ENCODE measurements at places on chromosomes 3 and 15. TPM values are rescaled to one million over a fixed set of nuclear protein-coding genes. Genes with fewer than 3 reads are reported as not detected.
A peak's percentile ranks its signal among the peaks of the same experiment; 100 is the strongest.

GRCh38 chr3:136778865-136779264, 26.7 kb upstream of the STAG1 start:
- no peak for DNase-seq

- peak; percentile 67 for DNase-seq
Measured at GRCh38 chr3:150898046-150898754, 7.0 kb downstream of the MINDY4B start.

Gene KLHL40
- not detected for total RNA-seq

DNA sequence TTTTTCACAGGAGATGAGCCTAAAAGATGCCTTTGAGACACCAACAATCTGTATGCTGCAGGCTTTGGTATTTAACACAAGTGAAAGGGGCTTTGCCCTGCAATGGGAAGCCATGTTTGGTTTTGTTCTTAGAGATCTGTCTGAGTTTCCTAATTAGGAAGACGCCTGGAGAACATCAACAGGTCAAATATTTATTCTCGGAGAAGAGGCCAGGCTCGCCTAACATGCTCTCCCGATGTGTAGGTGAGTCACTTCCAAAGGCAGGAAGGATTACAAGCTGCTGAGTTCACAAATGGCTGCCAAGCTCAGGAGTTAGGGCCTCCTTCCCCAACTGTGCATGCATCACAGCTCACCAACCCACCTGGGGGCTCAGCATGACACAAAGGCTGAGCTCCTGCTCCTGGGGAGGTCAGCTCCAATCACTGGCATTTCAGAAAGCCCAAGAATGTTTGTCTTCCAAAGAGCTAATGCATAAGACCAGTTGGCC, 119.5 kb upstream of the PRICKLE2 start:
- DNase-seq, result no peak

DNA sequence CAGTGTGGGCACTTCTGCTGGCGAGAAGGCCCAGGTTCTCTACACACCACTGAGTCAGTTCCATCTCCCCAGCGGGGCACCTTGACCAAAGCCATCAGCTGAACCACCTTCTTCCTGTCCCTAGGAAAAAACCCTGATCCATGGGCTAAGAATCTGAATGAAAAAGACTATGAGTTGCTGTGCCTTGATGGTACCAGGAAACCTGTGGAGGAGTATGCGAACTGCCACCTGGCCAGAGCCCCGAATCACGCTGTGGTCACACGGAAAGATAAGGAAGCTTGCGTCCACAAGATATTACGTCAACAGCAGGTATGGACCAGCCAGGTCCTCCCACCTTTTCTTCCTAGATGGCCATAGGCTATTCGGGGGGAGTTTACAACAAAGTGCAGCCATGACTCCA, 29.1 kb downstream of the TF start:
- DNase-seq, result no peak

DNA sequence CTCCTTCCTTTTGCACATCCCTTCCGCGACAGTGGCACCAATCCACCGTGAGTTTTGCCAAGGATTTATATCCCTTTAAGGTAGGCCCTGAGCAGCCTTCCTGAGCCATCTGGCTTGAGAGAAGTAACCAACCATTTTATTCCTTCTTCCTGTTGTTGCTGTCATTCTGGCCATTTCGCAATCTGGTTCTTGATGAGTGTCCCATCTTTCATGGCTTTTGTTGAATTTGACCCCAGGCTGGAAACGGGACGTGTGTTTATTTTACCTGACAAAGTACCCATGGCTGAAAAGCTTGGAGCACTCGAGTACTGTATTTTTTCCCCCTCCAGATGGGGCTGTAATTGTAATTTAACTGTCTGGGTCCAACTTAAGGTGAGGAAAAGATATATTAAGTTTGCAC, 173.4 kb downstream of the WNT5A start:
- no peak for DNase-seq

Gene PLA1A
- total RNA-seq, result 1.8 TPM

Gene CHRM5
- not detected for total RNA-seq

- DNase-seq, result no peak
Measured at GRCh38 chr3:112958811-112959560, 15.9 kb downstream of the CD200R1 start.

Gene HRH1
- 5.6 TPM for total RNA-seq

DNA sequence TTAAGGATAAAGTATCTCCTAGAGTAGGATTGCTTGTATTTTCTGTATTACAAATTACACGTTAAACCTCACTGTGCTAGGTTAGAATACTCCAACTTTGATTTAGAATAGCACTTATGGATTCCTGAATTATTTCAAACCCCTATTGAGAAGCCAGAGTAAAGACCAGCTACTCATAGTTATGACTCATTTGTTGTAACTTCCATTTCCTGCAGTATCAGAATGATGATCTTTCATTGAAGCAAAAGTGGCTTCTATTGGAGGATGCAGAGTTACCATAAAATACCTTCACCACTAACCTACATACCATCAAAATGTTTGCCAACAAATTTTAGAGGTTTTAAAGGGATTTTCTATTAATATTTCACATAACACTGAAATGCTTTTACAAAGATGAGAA, 1322.7 kb upstream of the ALCAM start:
- DNase-seq, result no peak

Gene PLA2G4D
- total RNA-seq, result 0.15 TPM

Gene ALDH1L1
- total RNA-seq, result 9.0 TPM

Gene GRM2
- 0.77 TPM for total RNA-seq

DNA sequence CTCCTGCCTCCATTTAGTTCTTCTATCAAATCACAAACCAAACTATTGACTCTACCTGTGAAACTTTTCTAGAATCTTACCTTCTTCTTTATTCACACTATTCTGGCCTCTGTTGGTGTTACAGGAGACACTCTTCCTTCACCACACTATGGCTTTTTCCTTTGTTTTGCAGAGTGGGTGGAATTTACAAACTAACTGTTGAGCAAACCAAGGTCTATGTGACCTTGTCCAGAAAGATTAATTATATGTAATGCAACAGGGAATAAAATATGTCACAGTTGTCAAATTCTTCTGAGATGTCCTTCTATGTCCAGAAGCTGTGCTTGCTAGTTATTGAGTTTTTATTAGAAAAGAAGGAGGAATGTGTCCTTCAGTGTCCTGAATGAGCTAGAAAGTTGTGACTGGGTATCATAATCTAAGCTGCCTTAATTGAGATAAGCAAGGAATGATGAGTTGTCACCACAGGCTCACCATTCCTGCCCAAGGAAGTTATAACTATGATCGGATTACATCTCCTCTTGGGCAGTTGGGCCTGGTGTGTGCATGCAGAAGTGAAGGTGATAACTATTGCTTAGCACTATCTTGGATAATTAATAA, 21.7 kb downstream of the ARL14 start:
- DNase-seq, result no peak

Gene CYP8B1
- total RNA-seq, result not detected

Gene FMN1
- 23.7 TPM for total RNA-seq

GRCh38 chr15:74624020-74624602, 8.5 kb downstream of the CLK3 start:
- no peak for DNase-seq

DNA sequence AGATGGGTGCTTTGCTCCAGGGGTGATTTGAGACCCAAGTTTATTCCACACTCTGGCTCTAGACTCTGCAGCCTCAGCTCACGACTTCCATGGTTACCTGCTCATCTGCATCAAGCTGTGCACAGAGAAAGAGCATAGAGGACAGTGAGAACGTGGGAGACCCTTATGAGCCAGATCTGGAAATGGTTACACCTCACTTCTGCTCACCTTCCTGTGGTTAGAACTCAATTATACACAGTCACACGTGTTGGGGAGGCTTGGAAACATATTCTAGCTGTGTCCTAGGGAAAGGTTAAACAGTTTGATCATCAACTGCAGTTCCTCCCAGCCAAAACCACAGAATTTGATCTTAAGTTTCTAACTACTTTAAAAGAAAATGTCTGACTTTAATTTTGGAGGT, 1.8 kb downstream of the FETUB start:
- no peak for DNase-seq

- DNase-seq, result no peak
Measured at GRCh38 chr3:157475921-157476414, 27.2 kb downstream of the VEPH1 start.

Gene CAND2
- total RNA-seq, result 5.6 TPM

Gene RHCG
- total RNA-seq, result not detected

GRCh38 chr3:97957617-97958311, 14.5 kb downstream of the RIOX2 start:
- peak; percentile 41 for DNase-seq

GRCh38 chr3:30286007-30286669, 320.3 kb upstream of the TGFBR2 start:
- peak; percentile 33 for DNase-seq

GRCh38 chr3:8070011-8070410, 431.6 kb upstream of the LMCD1 start:
- DNase-seq, result no peak

GRCh38 chr3:87298111-87298718, 21.8 kb upstream of the POU1F1 start:
- peak; percentile 55 for DNase-seq

GRCh38 chr3:196288141-196288460, 575 bp upstream of the PCYT1A start:
- peak; percentile 58 for DNase-seq

- DNase-seq, result no peak
Measured at GRCh38 chr15:41583795-41584194, 24.8 kb downstream of the TYRO3 start.

DNA sequence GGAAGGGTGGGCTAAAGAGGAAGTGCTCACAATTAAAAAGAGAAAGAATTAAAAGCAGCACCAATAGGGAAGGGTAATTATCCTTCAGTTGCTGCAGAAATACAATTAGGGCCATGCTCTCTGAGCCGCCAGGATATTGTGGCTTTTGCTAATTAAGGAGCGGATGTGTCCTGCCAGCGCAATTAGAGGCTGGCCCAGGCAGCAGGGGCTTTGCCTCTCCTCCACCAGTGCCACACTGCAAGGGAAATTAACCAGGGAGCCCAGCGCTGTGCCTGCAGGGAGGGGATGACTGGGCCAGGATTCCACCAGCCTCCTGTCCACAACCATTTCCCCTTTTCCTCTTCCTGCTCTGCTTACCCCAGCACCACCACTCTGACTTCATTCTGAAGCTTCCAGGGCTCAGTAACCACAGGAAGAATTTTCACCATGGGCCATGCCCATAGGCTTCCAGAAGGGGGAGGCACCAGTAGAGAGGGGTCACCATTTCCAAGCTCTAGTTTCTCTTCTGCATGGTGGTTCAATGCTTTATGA, 10.4 kb upstream of the AEN start:
- DNase-seq, result no peak
